ENCODE measurements at places on chromosomes 11 and 22.

GRCh38 chr11:405954-406795 lies 8.6 kb downstream of the SIGIRR start:
- no peak for DNase-seq

DNA sequence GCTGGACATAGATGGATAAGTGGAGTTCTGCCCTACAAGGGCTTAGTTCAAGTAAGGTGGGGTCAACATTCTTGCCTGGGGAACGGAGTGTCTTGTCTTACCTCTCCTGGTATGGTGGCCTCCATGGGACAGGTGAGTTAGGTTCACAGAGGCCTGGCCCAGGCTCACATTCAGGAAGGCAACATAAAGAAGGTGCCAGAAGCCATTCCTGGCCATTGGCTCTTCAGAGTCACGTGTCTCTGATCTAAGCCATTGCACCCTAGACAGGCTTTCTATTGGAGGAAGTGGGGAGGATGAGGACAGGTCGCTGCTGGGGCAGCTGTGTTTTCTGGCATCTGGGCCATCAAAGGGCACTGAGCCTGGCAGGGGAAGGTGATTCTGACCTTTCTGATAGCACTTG lies 14.8 kb downstream of the LMO2 start:
- DNase-seq = no peak

GRCh38 chr11:30257058-30257457 lies 26.2 kb downstream of the FSHB start:
- DNase-seq = no peak

- no peak for DNase-seq
Observed at GRCh38 chr11:125069008-125069407, 5.9 kb downstream of the SLC37A2 start.

DNA sequence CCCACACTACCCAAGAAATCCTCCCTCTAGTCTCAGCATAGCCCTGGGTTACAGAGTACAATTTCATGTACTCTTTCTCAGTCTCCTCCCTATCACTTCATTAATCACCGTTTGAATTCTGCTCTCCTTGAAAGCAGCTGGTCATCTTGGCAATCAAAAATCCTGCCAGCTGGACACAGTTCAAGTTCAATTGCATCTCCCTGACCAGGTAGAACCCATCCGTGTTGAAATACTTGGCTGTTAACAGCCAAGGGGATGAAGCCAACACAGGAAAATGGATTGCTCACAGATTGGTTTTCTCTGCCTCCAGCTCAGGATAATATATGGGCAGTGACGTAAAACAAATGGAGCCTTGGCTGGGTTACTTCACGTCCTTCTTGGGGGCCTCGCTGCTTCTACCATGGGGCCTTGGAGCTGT lies 55.1 kb upstream of the GRK3 start:
- DNase-seq = peak; percentile 36

GRCh38 chr11:71995726-71996291 lies 2.9 kb upstream of the IL18BP start:
- DNase-seq = no peak

GRCh38 chr11:37804666-37805065 lies 1206.6 kb upstream of the RAG2 start:
- no peak for DNase-seq

- DNase-seq = no peak
Observed at GRCh38 chr11:118128721-118129470, 23.7 kb downstream of the SCN4B start.

GRCh38 chr11:87397011-87397865 lies 359.5 kb downstream of the TMEM135 start:
- DNase-seq = no peak

- no peak for DNase-seq
Observed at GRCh38 chr11:87122852-87123251, 85.1 kb downstream of the TMEM135 start.

DNA sequence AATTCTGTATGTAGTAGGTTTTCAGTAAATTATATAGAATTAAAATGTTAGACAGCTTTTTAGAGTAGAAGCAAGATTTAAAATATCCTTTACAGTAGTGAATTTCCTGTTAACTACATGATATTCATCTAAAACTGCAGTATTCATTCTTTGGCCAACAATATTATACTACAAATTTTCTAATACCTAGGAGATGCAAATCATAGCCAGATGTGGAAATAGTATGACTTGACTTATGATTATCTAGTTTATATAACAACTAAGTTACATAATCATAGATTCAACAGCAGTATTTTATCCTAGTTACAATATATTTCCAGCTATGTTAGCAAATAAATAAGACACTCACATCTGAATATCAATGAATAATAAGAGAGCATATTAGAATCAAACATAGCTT lies 163.2 kb downstream of the MSANTD4 start:
- no peak for DNase-seq

- no peak for DNase-seq
Observed at GRCh38 chr11:106619320-106619990, 398.8 kb downstream of the GUCY1A2 start.

GRCh38 chr22:27594020-27594419 lies 207.5 kb downstream of the MN1 start:
- DNase-seq = no peak

DNA sequence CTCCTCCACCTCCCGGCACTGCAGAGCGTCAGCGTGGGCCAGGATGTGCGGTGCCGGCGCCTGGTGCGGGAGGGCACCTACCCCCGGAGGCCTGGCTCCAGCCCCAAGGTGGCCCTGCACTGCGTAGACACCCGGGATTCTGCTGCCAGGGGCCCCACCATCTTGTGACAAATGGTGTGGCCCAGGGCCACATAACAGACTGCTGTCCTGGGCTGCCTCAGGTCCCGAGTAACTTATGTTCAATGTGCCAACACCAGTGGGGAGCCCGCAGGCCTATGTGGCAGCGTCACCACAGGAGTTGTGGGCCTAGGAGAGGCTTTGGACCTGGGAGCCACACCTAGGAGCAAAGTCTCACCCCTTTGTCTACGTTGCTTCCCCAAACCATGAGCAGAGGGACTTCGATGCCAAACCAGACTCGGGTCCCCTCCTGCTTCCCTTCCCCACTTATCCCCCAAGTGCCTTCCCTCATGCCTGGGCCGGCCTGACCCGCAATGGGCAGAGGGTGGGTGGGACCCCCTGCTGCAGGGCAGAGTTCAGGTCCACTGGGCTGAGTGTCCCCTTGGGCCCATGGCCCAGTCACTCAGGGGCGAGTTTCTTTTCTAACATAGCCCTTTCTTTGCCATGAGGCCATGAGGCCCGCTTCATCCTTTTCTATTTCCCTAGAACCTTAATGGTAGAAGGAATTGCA lies 13.5 kb downstream of the TSKU start:
- no peak for DNase-seq

- no peak for DNase-seq
Observed at GRCh38 chr11:128942817-128943427, at the start of gene TP53AIP1. Gene TP53AIP1 (minus strand): TSS chr11:128942871. CDS start chr11:128937818, 5,053 bp downstream.

DNA sequence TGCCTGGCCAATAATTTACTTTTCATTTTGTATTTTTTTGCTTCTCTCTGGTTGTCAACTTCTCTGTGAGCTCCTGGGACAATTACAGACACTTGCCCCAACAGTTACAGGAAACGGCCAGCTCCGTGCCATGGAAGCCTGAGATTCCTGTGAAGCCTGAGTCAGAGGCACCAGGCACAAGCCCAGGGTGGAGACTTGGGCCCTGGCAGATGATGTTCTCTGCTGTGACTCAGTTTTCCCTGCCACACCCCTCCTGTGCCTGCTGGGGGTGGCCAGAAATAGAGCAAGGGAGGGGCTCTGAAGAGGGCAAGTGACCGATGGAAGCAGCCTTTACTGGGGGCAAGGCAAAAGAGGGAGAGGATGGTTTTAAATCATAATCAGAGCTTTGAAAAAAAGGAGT lies 4.9 kb downstream of the ATP5MGL start:
- no peak for DNase-seq

DNA sequence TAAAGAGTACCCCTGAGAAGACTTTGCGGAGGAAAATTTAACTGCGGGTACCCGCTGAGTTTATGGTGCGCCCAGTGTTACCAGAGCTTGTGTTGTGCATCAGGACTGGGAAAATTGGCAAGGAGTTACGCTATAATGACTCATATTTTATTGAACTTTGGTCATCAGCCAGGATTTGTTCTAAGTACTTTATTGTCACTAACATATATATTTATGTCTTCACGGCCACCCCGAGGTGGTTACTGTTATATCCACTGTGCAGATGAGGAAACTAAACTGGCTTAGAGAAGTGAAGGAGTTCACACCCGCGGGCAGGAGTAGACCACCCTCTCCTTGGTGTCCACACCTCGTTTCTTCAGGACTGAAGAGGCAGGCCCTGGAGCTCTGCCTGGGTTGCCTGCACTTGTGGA lies 667 bp downstream of the ACCS start:
- peak; percentile 19 for DNase-seq

- no peak for DNase-seq
Observed at GRCh38 chr11:72609045-72609444, 65.2 kb downstream of the PDE2A start.

DNA sequence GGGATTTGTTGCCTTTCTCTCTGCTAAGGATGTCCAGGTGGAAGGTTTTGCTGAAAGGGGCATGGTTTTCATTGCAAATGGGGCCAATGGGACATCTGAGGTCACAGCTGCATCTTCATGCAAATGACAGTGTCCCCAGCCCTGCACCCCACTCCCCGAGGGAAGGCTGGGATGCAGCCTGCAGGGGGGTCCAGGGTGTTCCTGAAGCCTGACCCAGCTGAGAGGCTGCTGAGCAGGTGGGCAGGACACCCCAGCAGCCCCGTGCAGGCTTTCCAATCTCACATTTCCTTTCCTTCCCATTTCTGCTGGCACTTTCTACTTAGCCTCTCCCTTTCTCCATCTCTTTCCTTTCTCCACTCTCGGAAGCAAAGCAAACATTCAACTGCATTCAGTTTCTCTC lies 78.3 kb downstream of the SCN3B start:
- no peak for DNase-seq

DNA sequence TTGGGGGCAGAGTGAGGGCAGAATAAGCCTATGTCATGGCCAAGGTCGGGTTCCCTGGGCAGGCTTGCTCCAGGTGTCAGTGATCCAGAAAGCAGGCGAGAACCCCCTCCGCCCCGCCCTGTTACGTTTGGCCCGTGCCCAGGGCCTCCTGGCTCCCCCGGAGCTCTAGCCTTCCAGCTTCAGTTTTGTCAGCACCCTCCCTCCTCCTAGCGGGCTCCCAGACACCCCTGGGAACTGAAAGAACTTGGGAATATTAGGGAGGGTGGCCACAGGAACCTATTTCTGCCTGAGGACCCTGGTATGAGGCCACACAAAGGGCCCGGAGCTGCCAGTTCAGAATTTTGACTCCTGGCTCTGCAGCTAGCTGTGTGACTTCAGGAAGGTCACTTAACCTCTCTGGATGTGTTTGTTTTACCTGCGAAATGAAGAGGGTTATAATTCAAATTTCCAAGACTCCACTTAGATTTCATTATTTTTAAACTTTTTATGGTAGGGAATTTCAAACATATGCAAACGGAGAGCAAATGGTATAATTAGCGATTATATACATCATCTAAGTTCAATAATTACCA lies 1.2 kb downstream of the TUBA8 start:
- peak; percentile 46 for DNase-seq

- DNase-seq = no peak
Observed at GRCh38 chr11:21456186-21456585, 736.7 kb upstream of the ANO5 start.

DNA sequence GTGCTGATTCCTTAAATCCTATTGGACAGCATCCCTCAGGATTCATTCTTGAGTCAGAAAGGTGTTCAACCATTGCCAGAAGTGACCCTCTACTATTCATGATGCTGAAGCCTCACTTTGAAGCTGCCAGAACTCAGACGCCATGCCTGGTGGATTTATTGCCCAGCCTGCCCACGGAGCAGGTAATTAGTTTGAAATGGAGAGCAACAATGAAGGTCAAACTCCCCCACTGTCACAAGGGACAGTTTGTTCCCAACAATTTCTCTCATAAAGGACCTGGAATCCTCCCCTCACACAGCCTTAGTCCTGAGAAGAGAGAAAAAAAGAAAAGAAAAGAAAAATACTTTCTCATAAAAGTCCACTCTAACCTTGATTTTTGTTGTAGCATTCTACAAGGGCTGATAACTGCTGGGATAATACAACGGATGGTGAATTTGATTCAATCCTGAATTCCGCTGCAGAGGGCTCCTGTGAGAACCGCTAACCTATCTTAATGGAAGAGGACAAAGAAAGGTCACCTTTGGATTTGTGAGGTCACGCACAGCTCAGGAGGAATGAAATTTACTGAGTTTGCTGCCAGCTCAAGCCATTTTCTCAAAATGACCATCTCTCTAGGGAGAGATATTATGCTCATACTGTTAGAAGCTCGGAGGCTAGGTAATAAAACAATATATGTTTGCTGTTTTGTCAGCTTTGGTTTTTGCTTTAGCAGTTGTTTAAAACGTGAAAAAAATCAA lies 161.6 kb upstream of the SYN3 start:
- DNase-seq = no peak

GRCh38 chr22:35604621-35605368 lies 12.3 kb downstream of the MB start:
- no peak for DNase-seq

DNA sequence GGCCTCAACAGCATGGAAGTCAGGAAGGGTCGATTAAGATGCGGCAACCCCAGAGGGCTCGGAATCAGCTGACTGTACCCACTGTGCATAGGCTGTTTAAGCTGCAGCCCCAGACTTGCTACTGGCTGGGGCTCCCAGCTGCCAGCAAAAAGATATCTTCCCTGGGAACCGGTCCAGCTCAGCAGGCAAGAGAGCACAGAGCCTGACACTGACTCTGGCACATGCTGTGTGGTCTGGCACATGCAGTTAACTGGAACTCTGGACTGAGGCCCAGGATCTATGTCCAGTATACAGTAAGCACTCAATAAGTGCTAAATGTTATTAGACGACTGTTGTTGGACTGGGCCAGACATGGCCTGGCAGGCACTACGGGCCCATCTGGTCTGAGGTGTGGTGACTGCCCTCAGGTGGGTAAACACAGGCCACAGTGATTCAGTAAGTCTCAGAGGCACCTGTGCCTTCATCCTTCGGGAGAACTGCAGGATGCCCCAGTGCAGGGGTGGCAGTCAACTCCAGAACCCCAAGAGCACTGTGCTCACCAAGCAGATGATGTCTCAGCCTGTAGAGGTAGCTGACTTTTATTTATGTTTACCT lies 87.6 kb downstream of the LARGE1 start:
- DNase-seq = peak; percentile 41

- no peak for DNase-seq
Observed at GRCh38 chr11:17148536-17148935, 59.2 kb downstream of the PIK3C2A start.

DNA sequence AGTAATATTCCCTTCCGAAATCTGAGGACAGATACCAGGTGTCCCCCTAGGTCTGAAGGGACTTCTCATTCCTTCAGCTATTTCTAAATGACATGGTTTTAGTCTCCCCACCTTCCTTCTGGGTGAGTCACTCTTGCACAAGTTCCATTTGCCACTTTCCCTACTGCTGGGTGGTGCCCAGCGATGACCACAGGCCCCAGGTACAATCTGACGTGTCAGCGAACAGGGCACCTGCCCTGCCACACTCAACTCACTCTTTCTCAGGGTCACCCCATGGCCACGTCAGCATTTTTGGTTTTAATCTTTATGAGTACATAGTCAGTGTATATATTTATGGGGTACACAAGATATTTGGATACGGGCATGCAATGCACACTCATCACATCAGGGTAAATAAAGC lies 17.2 kb downstream of the POU2AF1 start:
- no peak for DNase-seq
